ENCODE measurements at places on chromosomes 11 and 22.
A peak's percentile ranks its signal among the peaks of the same experiment; 100 is the strongest.

GRCh38 chr11:77276271-77276670 lies 25.2 kb downstream of the GDPD4 start:
- no peak for DNase-seq

DNA sequence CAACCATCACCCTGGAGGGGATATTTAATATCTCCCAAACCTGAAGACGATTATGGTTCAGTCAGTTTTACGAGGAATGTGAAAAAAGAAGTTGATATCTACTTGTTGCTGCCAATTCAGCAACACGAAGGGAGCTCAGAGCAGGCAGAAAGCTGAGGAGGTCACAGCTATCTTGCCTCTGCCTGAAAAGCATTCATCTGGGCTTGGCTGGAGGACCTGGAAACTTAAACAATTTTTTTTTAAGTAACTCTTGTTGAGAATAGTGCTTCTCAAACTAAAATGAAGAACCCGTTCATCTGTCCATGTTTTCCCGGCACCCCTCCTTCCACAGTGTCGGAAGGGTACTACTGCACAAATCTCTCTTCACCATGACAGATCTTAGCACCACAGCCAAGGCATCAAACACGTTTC lies 98.9 kb downstream of the MICAL3 start:
- no peak for DNase-seq

GRCh38 chr22:30996462-30996861 lies 27.4 kb downstream of the TUG1 start:
- DNase-seq = no peak

- no peak for DNase-seq
These were observed 9.0 kb downstream of the SPCS2 start for GRCh38 chr11:74957937-74958629.

GRCh38 chr11:19432370-19433061 lies 191.8 kb upstream of the E2F8 start:
- DNase-seq = peak; percentile 84

DNA sequence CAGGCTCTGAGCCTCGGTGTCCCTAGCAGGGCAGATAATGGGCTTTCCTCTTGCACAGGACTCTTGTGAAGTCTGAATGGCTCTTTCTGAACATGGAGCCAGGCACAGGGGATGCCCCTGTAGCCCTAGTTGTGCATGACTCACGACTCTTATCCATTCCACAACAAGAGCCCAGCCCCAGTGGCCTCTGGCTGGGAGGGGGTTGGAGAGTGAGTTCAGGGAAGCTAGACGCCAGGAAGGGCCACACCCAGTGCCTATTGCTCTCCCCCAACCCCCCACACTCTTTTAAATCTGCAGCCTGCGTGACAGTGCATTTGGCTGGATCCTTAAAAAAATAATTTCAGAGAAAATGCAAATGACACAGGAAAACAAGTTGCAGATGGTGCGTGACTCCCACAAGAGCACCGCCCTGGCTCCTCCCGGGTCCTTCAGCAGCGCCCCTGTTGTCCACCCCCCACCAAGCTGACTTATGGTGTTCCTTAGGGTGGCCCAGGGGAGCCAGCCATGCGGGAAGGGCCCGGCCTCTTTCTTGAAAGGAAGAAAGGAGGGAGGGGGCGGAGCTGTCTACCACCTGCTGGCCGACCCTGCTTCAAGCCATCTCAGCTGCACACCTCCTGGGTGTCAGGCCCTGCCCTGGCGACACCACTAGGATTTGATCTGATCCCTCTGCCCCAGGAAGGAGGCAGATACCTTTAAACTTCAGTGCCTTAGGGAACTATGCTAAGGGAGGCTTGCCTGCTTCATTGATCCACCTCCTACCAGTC lies 74.7 kb downstream of the MN1 start:
- DNase-seq = peak; percentile 69
